ENCODE measurements at places on chromosomes 2 and 18.

DNA sequence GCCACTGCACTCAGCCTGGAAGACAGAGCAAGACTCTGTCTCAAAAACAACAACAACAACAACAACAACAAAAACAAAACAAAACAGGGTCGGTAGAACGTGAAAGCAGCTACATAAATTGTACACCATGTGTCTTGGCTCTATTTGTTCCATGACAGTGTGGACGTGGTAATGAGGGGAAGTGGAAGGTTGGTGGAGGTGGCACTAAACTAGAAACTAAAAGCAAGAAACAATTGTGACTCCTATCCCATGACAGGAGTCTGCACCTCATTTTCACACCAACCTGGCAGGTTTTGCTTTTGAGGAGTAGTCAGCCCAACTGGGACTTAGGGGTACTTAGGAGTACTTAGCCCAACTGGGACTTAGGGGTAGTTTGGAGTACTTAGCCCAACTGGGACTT lies 62.5 kb upstream of the MRPS9 start:
- no peak for DNase-seq

- DNase-seq, result no peak
These were observed 159.0 kb upstream of the CCDC195 start for GRCh38 chr2:224875153-224875552.

DNA sequence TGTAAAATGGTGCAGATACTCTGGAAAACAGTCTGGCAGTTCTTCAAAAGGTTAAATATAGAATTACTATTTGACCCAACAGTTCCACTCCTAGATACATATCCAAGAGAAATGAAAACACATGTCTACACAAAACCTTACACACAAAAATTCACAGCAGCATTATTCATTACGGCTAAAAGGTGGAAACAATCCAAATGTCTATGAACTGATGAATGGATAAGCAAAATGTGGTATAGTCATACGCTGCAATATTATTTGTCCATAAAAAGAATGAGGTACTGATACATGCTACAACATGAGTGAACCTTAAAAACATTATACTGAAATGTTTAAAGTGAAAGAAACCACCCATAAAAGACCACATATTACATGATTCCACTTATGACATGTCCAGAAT lies 4.0 kb downstream of the CYP27C1 start:
- DNase-seq, result no peak

- no peak for DNase-seq
These were observed 395.8 kb downstream of the LNPK start for GRCh38 chr2:175606010-175606841.

GRCh38 chr18:48787203-48788151 lies 163.3 kb downstream of the SMAD7 start:
- DNase-seq, result no peak

DNA sequence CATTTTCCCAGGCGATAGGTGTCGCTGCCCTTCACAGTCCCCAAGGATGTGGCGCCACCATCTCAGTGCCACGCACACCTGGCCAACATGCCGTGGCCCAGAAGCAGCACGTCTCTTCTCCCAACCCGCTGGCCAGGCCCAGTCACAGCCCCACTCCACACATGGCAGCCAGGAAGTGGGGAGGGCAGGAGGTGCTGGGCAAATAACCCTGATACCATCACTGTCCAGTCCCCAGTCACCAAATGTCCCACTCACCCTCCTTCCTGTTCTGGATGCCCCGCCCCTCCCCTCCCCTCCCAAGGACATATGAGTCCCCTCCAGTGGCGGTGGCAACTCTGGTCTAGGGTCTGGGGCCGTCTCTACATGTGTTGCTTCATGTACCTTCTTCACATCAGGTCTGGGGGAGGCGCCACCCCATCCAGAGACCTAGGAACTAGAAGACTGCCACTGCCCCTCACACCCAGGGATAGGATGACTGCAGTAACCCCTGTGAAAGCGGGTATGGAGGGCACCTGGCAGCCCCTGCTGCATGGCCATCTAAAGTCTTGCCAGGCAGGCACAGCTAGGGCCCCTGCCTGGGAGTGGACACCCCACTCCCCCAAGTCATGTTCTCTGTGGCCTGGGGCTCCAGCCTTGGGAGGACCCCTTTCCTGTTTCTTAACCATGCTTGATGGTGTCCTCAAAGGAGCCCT lies 7.3 kb upstream of the CAPN10 start:
- DNase-seq, result no peak

GRCh38 chr2:229090225-229090624 lies 180.9 kb downstream of the PID1 start:
- no peak for DNase-seq

GRCh38 chr2:152694161-152694661 lies 23.1 kb downstream of the PRPF40A start:
- no peak for DNase-seq
